ELF-1 (cell line): ENCODE measurements at places on chromosomes 7 and 10.

GRCh38 chr7:6250364-6250833 is 22.0 kb downstream of the CYTH3 start:
- no peak for DNase-seq

- no peak for DNase-seq
These were observed 319.2 kb downstream of the DPP6 start for GRCh38 chr7:154371424-154371823.

- no peak for DNase-seq
These were observed 133.9 kb upstream of the TPK1 start for GRCh38 chr7:144969787-144970186.

- no peak for DNase-seq
These were observed 150.9 kb downstream of the CPED1 start for GRCh38 chr7:121139427-121139826.

GRCh38 chr7:158999496-158999895 is 143.1 kb downstream of the DYNC2I1 start:
- no peak for DNase-seq

DNA sequence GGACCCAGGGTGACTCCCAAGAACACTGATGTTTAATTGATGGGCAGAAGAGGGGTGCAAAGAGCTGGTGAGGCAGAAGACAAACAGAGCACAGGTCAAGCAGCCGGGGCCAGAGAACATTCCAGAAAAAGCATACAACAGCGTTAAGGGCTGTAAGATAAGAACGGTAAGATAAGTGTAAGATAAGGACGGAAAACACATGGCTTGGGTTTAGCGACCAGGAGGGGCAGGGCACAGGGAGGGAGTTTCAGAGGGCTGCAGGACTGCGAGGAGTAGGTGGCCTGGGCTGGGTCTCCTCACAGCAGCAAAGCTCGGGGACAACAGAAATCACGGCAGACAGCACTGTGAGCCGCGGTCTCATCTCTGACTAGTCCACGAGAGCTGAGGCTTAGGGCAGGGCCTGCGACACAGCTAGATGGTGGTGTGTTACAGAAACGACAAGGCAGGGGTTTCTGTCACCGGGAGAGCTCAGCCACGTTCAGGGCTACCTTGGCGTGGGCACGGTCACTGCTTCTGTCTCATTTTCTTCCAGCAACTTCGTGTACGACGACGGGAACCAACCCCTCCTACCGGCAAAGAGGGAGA is 24.6 kb downstream of the BRI3 start:
- no peak for DNase-seq

DNA sequence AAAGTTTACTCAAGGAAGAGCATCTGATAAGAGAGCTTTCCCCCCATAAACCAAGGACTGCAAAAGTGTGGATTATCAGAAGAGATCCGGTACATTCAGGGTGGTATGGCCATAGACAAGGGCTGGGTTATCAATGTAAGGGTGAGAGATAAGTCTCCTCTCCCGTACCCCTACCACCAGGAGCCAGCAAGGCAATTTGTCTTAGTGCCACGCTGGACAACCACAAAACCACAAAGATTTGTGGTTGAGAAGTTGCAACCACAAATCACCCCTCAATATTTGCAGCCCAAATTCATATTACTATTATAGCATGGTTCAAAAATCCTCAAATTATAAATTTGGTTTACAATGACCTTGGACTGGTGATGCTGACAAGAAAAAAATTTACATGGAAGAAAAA is 2.3 kb upstream of the ZSCAN25 start:
- DNase-seq = no peak

DNA sequence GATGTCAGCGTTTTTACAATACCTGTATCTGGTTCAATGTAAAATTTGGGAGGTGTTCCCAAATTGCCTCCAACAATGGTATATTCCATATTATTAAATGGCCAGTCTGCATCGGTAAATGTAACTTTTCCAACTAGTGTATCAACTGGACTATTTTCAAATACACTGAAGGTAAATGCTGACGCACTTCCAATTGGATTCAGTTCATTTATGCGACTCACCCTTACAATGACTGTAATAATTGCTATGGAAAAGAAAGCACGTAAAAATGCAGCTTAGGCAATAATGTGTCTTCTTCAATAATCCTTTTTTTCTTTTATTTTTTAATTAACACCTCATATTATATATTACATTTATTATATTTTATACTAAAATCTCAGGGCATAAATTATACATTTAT is 209.1 kb downstream of the HGF start:
- DNase-seq = no peak

DNA sequence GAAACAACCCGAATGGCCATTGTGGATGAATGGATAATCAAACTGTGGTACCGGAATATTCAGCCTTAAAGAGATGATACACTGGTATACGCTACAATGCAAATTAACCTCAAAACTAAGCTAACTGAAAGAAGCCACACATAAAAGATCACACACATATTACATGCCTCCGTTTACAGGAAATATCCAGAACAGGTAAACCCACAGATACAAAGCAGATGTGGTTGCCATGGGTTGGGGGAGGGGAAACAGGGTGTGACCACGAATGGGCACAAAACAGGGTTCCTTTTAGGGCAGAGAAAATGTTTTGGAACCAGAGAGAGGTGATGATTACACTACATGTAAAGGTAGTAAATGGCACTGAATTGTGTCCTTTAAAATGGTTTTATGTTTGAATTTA is 16.6 kb downstream of the ESYT2 start:
- no peak for DNase-seq

GRCh38 chr7:22166928-22167327 is 190.0 kb downstream of the RAPGEF5 start:
- DNase-seq = no peak

DNA sequence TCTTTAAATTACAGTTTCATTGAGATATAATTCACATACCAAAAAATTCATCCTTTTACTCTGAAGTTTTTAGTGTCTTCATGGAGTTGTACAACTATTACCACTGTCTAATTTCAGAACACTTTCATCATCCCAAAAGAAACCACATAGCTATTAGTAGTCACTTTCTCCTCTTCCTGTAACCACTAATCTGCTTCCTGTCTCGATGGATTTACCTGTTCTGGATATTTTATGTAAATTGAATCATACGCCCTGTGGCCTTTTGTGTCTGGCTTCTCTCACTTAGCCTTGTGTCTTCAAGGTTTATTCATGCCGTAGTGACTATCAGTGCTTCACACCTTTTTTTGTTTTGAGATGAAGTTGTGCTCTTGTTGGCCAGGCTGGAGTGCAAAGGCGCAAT is 135.5 kb downstream of the DOCK1 start:
- DNase-seq = no peak

- DNase-seq = no peak
These were observed 67.9 kb upstream of the SMNDC1 start for GRCh38 chr10:110372656-110373055.

- DNase-seq = no peak
These were observed 44.6 kb downstream of the INSIG1 start for GRCh38 chr7:155342313-155342712.

- no peak for DNase-seq
These were observed 132.4 kb downstream of the TSPAN12 start for GRCh38 chr7:120725376-120726039.

GRCh38 chr10:32175629-32176028 is 119.4 kb upstream of the KIF5B start:
- DNase-seq = no peak

GRCh38 chr10:100021322-100021721 is 11.6 kb upstream of the DNMBP start:
- no peak for DNase-seq

DNA sequence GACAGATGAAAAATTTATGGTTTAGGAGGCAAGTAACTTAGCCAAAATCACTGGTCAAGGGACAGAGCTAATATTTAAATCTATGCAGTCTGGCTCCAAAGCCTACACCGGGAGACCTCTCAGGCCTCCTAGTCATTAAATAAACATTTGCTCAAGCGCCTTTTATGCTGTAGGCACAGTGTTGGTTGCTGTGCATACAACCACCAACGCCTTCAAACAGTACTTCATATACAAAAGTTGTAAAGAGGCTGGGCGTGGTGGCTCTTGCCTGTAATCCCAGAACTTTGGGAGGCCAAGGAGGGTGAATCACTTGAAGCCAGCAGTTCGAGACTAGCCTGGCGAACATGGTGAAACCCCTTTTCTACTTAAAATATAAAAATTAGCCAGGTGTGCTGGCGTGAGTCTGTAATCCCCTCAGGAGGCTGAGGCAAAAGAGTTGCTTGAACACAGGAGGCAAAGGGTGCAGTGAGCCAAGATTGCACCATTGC is 159.8 kb downstream of the MAGI2 start:
- DNase-seq = no peak
